CD4-positive, alpha-beta T cell treated with Interleukin-10 for 1 hour (primary cell): ENCODE measurements at places on chromosomes 16 and 17.
A peak's percentile ranks its signal among the peaks of the same experiment; 100 is the strongest.

- peak; percentile 75 for DNase-seq
Measured at GRCh38 chr16:23826528-23827045, 9.2 kb upstream of the PRKCB start.

DNA sequence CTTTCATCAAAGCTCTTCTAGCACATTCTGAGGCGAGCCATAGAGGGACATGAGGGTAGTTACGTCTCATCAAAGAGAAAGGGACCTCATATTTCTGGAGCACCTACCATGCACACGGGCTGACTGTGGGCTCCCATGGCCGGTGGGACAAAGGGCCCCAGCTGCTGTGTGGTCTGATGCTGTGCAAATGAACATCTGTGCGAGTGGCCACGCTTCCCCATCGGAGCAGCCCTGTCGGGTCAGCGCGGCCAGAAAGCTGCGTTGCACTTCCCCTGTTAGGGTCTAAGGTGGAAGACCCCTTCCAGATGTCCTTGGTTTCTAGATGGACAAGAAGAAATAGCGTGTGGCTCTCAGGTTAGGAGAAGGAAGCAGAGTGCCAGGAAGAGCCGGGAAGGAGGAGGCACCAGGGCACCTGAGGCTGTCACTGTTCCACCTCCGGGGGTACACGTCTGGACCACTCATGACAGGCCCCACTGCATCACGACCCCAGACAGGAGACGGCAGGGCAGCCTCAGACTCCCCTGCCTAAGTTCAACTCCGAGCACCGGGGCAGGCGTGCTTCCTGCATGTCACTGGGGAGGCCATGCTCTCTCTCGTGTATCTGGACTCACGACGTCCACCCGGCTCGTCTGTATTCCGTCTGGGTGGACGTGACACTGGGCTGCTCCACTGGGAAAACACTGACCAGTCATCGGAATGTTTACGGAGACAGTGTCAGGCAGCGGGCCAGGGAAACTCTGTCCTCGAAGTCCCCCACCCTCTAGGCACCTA, 8.5 kb upstream of the BAIAP2 start:
- DNase-seq = no peak

DNA sequence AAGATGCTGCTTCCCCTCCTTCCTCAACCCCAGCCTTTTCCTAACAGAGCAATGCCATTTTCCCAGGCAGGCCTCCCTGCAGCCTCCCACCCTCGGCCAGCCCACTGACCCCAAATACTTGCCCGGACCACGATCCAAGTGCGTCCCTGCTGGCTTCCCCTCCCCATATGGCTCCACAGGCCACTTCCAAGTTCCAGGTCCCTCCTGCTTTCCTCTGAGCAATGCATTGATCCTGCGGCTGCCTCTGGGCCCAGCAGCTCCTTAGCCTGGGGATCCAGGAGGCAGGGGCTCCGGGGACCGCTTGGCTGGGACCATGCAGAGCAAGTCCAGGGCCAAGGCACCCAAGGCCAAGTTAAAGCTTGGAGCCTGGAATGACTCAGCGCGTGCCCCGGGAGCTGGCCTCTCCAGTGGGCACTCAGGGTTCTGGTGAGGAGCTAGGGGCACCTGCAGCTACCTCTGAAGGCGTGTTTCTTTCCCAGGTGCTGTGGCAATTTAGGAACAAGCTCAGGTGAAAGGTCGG, 51.9 kb upstream of the ENPP7 start:
- DNase-seq = no peak

DNA sequence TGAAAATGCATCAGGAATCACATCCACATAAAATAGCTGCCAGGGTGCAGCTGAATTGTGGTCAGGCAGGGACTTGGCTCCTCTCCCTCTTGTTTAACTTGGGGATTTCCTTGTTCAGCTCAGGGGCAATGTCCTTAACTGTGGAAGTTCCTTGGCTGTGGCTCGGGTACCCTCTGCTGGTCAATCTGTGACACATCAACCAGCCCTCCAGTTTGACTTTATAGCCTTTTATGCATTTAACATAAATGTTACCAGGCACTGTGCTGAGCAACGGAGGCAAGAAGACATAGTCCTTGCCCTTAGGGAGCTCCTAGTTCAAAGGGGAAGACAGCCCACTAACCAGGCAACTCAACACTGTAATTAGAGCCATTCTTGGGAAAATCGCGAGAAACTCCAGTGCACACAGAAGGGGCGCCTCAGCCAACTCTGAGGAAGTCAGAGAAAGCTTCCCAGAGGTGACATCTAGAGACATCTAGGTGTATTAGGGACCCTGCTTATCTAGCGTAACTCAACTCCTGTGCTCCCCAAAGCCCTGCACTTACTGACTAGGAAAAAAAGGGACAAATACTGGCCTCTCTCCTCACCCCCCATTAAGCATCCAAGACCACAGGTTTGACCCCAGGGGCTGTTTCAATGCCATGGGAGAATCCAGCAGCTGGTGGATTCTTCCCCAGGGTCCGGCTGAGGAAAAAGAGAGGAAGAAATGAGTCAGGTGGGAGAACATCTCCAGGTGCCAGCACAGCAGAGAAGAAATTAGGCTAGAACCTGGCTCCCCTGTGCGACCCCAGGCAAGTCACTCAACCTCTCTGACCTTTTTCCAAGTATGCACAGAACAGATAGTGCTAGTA, 17.3 kb upstream of the EEF2K start:
- peak; percentile 84 for DNase-seq

- DNase-seq = no peak
Measured at GRCh38 chr17:56289321-56289720, 136.0 kb downstream of the ANKFN1 start.

DNA sequence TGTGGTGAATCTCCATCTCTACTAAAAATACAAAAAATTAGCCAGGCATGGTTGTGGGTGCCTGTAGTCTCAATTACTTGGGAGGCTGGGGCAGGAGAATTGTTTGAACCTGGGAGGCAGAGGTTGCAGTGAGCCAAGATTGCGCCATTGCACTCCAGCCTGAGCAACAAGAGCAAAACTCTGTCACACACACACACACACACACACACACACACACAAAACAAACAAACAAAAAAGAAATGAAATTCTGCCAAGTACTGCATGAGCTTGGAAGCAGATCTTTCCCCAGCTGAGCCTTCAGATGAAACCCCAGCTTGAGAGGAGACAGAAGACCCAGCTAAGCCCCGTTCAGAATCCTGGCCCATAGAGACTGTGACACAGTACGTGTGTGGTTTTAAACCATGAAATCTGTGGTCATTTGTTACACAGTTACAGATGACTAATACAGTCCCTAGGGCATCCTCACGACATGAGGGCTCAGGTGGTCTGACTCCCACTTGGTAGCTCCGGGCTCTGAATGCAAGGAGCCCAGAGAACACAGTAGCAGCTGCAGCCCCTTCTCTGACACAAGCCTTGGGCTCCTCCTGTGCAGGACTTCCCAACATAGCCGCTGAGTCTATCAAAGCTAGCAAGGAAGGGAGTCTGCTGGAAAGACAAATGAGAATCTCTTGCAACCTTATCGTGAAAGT, 132.8 kb downstream of the SEC14L1 start:
- no peak for DNase-seq

DNA sequence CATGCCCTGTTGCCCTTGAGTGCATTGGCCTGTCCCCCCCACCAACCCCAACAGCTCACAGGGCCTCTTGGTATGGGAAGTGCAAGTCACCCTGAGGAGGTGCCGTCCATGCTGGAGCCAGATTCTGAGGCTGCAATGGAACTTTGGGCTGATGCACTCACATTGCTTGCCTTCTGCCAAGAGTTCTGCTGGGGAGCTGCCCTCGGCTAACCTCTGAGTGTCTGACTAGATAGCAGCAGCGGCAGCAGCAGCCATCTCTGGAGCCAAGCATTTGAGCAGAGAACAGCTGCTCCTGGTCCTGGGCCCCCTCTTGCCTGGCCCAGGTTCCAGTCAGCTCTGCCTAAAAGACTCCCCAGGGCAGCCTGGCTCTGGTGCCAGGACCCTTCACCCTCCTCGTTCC, 61.5 kb downstream of the GNAO1 start:
- DNase-seq = no peak

- DNase-seq = no peak
Measured at GRCh38 chr16:54219709-54220108, 66.9 kb downstream of the IRX3 start.

- DNase-seq = no peak
Measured at GRCh38 chr17:2949469-2950044, 113.8 kb downstream of the OR1D5 start.

DNA sequence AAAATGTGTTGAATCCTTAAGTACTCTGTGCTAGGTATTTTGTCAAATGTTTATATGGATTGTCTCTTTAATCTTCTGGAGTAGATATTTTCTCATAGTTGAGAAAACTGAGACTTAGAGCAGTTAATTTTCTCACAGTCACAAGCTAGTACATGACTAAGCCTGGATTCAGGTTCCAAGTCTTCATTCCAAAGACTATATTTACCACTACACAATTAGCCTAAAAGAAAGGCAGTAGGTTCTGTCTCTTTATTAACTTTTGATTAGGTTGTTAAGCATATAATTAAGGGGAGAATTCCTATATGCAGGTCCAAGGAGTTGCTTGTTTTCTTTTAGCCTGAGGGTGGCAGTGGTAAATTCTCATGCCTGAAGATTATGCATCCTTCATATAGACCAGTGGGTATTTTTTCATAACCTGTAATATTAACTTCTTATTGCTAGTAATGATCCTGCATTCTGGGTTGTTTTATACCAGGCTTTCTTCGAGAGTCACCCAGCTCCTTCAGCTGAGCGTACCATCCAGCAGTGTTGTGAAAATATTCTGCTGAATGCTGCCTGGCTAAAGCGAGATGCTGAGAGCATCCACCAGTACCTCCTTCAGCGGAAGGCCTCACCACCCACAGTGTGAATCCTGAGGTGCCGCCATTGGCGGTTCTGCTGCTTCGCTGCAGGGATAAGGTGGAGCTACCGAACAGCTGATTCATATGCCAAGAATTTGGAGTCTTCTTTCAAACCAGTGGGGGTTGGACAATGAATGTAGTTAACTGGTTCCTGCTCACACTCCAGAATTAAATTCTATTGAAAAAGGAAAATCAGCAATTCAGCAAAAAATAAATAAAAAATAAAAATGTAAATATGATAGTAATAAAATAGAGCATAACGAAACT, 28.2 kb upstream of the KPNB1 start:
- no peak for DNase-seq

DNA sequence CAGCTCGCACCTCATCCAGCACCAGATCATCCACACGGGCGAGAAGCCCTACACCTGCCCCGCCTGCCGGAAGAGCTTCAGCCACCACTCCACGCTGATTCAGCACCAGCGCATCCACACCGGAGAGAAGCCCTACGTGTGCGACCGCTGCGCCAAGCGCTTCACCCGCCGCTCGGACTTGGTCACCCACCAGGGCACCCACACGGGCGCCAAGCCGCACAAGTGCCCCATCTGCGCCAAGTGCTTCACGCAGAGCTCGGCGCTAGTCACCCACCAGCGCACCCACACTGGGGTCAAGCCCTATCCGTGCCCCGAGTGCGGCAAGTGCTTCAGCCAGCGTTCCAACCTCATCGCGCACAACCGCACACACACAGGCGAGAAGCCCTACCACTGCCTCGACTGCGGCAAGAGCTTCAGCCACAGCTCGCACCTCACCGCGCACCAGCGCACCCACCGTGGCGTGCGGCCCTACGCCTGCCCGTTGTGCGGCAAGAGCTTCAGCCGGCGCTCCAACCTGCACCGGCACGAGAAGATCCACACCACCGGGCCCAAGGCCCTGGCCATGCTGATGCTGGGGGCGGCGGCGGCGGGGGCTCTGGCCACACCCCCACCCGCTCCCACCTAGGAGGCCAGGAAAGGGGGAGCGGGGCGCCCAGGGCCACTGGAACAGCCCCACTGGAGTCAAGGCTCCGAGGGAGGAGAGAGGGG, 7.5 kb downstream of the ZNF205 start:
- no peak for DNase-seq

DNA sequence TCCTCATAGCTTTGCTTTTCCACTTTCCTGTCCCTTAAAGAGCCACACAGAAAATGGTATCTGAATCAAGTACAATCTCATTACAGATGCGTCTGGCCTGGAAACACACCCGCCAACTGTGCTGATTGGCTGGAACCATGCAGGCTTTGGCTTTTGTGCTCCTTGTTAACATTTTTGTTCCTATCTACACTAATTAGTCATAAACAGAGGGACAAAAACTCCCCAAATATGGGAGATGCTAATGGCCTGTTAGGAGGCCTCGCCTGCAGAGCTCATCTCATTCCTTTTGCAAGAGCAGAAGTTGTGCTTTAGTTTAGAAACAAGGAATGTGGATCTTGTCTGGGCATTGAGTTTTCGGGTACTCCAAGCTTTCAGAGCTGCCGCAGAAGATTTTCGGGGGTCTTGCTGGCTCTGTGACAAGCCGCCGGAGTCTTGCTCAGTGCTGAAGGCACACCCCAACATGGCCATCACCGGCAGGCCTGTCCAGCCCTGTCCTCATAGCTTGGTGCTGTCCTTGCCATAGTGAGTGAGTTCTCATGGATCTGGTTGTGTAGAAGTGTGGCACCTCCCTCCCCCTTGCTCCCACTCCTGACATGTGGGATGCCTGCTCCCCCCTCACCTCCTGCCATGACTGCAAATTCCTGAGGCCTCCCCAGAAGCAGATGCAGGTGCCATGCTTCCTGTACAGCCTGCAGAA, 69.8 kb downstream of the METRNL start:
- DNase-seq = no peak

DNA sequence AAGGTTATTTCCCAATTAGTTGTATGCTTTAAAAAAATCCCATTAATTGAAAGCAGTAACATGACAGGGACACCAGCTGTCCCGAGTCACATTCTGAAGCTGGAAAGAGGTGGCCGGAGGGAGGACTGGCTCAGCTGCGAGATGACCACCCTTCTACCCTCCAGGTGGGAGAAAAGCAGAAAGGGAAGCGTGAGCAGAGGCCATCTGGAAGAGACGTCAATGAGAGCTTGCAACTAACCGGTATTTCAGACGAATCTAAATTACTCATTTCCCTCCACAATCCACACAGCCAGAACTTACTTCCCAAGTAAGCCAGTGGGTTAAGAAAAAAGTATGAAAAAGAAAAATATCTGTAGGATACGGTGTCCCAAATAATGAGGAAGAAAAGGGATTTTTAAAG, 28.5 kb upstream of the SLC38A8 start:
- DNase-seq = no peak

DNA sequence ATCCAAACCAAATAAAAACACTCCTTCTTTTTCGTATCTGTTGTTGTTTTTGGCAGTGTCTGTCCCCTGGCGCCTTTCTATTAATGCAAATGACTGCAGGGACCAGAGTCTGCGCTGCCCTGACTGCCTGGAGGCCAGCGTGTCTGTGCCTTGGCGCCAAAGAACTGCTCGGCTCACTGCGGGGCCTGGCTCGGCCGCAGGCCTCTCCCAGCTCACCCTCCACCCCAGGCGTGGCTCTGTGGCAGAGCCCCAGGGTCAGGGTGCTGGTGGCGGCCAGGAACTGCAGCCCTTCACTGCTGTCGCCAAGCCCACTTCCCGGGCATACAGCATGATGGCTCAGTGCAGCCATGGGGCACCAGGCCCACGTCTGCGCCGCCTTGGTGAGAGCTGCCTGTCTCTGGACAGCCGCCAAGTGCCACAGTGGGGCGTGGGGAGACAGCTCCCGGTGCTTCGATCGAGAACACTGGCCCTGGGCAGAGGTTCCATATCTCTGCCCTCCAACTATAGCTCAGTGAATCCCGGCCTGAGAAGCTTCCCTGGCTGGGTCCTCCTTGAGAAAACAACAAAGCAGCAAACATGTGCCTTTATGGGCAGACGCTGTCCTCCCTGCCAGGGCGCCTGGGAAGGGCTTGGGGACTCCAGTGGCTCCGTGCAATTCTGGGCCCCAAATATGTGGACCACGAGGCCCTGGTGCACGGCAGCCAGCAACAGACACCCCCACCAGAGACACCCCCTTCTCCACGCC, 11.1 kb downstream of the CANT1 start:
- DNase-seq = no peak

- DNase-seq = peak; percentile 69
Measured at GRCh38 chr16:1309888-1310831, 724 bp downstream of the UBE2I start.
